AG09319 (cell line): ENCODE measurements at places on chromosomes 5 and 9.
A peak's percentile ranks its signal among the peaks of the same experiment; 100 is the strongest.

DNA sequence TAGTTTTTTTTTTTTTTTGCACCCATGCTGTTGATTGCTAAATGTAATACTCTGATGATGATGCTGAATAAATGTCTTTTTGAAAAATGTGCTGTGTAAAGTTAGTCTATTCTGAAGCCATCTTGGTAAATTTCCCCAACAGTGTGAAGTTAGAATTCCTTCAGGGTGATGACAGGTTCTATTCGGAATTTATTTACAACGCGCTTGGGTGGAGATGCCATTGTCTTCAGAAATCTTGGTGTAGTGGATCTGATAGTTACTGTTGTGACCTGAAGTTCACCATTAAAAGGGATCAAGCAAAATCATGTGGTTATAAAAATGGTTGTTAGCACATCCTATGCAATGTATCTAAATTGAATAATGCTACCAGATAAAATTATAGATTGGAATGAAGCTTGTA is 36.3 kb upstream of the DMRT1 start:
- no peak for DNase-seq

GRCh38 chr5:122152266-122152900 is 23.0 kb downstream of the ZNF474 start:
- no peak for DNase-seq

DNA sequence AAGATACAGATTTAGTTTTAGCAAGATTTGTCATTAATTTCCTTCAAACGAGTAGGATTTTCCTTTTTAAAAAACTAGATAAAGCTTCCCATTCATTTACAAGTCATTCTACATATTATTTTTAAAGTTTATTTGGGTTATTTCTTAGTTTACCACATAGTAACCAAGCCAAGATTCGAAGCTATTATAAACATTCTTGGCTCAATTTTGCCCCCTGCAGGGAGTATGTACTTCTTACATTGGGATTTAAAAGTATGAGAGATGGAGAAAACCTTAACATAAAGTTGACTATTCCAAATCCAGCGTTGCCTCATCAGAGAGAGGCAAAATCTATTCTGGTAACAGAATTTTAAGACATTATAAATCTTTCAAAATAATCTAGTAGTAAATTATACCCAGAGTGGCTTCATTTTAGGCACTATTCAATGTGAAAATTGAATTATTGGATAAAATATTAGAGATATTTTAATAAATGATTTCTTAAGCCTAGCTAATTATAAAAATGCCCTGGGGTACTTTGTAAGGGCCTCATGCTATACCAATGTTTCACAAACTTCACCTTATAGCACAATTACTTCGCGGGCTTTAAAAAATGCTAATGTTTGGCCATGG is 39.1 kb downstream of the FBN2 start:
- peak; percentile 16 for DNase-seq

DNA sequence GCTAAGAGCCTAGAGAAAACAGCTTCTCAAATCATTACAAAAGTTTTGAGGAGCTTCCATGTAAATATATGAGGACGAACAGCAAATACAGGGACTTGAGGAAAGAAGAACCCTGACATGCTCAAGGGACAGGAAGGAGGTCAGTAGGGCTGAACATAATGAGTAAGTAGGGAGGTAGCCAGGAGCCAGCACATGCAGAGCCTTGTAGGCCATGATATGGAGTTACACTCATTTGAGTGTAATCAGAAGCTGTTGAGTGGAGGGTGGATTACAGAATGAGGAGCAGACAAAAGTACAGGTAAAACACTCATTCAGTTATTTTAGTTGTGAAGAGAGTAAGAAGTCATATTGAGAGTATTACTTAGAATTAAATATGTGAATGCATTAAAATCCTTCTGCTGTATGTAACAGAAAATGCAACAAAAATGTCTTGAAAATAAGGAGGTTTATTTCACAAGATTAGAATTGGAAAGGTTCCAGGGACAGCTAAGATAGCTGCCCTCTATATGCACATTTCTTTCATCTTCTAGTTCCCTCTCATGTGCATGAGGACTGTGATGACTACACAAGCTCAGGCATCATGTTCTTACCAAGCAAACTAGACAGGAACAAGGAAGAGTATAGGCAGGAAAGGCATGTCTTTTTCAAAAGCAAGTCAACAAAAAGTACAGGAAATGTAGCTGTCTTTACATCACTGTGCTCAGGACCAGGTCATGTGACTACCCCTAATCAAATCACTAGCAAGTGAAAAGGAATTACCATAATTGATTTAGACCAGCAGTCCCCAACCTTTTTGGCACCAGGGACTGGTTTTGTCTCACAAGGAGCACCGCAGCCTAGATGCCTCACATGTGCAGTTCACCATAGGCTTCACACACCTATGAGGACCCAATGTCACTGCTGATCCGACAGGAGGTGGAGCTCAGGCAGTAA is 87.2 kb downstream of the TMEM232 start:
- DNase-seq: no peak

GRCh38 chr9:76166526-76166925 is 227.7 kb downstream of the RFK start:
- DNase-seq: no peak

- peak; percentile 5 for DNase-seq
Observed at GRCh38 chr5:145619806-145620310, 215.3 kb downstream of the PRELID2 start.

DNA sequence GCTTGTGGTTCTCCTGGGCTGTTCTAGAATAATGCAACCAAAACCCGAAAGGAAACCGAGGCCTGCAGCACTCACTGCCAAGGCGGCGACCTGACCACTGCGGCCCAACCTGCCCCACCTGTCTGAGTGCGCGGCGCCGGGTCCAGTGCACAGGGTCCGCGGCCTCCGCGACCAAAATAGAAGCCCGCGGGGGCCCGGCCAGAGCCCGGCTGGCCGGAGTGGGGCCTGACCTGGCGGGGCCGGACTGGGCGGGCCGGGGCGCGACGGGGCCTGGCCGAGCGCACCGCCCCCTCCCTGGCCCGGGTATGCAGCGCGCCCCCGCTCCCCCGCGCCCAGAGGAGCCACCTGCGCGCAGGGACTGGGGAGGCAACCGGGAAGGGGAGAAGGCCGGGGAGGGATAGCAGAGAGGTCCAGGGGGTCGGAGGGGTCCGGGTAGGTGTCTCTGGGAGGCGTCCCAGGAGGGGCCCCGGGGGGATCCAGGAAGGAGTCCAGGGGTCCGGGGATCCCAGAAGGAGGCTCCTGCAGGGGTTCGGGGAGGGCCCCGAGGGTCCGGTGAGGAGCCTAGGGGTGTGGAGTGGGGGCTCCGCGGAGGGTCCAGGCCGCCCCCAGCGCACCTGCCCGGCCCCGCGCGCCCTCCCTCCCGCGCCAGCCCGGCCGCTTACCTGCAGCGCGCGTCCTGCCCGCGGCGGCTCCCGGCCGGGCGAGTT is 503 bp downstream of the SEMA4D start:
- DNase-seq: no peak

GRCh38 chr5:141945511-141946051 is 12.4 kb downstream of the PCDH12 start:
- DNase-seq: no peak

DNA sequence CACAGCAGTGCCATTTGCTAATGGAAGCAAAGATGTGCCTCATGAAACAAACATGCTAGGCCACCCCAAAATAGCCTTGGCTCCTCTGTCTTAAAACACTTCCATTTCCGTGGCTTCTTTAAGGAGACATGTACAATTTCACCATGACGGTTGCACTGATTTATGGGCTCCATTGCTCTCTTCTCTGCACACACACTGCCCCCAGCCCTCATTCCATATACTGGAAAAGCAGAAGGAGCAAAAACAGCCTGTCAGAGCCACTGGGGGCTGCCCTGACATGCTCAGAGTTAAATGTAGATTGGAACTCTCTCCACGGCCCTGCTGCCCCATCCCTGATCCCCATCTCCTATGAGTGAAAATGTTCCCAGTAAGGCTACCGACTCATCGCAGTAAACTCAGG is 114.8 kb downstream of the ROR2 start:
- DNase-seq: no peak

DNA sequence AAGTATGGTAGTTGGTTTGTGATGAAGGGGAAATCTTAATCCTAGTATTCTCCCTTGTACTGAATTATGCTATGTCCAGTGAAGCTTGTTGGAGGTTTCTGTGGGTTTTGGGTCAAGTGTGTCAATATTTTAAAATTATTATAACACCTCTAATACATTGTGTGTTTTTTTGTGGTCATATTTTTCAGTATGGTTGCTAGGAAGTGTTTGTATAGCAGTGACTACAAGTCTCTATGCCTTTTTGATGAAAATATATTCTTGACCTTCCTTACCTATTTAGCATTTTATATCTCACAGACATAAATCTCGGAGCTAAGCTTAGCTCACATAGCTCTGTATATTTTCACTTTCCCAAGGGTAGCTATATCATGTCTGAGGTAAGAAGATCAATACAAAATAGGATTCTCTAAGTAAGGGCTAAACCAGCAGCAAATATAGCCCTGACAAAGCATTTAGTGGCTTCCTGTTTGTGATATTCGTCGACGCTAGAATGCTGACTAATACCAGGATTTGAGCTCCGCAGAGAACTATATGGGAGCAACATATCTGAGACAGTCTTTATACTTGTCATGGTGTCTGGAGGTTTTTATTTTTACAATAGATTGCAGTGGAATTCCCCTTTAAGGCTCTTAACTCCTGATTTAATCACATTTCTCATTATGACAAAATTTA is 82.3 kb downstream of the MACIR start:
- DNase-seq: no peak
